Activated CD4-positive, alpha-beta T cell treated with anti-CD3 and anti-CD28 coated beads, Interleukin-2, amount 50 U/mL, for 1 hour (primary cell): ENCODE measurements at places on chromosomes 4 and X.

GRCh38 chr4:94724016-94724790 is 33.6 kb upstream of the BMPR1B start:
- no peak for DNase-seq

GRCh38 chr4:142242156-142242555 is 603.9 kb downstream of the INPP4B start:
- no peak for DNase-seq

- DNase-seq: no peak
Observed at GRCh38 chr4:89615051-89615450, 221.9 kb downstream of the SNCA start.

GRCh38 chr4:4592414-4592813 is 50.6 kb upstream of the STX18 start:
- no peak for DNase-seq
